CD4-positive, alpha-beta T cell treated with Interleukin-4 for 1 hour (primary cell): ENCODE measurements at places on chromosomes 1 and 21.

- DNase-seq: peak; percentile 59
Observed at GRCh38 chr1:236489710-236490377, 33.9 kb upstream of the LGALS8 start.

- no peak for DNase-seq
Observed at GRCh38 chr1:183652107-183652506, 1.0 kb downstream of the APOBEC4 start.

- no peak for DNase-seq
Observed at GRCh38 chr1:246815693-246816270, 91.6 kb downstream of the SCCPDH start.

DNA sequence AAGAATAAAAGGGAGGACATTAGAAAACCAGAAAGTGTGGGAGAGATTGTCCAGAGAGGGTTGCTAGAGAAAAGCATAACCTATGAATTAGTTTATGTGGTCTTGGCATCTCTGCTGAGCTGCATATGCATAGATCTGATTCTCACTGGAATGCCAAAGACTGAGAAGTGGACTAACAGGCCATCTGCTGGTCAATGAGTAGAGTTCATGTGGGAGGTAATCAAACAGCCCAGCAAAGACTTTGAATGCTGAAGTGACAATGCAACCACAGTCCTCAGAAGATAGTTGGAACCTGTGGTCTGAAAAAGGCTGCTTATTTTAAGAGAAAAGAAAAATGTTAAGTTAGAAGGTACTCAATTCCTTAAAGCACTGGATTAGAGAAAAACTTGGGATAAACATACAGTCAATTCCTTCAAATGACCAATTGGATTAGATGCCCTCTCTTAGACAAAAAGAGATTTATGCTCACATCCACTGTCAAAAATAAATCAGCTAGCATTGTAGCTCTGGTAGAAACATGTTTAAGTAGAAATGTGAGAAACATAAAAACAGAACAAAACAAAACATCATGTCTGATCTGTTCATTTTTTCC, 382.8 kb downstream of the AMY1C start:
- DNase-seq: no peak

- DNase-seq: no peak
Observed at GRCh38 chr1:211336161-211336560, 9.5 kb downstream of the TRAF5 start.

DNA sequence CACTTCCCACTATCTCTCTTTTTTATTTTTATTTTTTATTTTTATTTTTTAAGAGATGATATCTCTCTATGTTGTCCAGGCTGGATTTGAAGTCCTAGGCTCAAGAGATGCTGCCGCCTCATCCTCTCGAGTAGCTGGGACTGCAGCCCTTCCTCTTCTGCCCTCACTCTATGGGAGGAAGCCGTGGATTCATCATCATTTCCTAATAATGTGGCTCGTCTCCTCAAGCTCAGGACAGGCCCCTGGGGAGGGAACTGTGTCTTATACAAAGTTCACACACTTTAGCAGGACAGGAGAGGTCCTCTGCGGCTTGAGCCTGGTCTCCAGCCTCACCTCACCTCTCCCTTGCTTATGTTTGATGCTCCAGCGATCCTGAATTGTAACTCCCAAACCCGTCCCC, 16.5 kb upstream of the IFFO2 start:
- no peak for DNase-seq

- no peak for DNase-seq
Observed at GRCh38 chr1:110707232-110707631, 32.5 kb upstream of the KCNA3 start.

DNA sequence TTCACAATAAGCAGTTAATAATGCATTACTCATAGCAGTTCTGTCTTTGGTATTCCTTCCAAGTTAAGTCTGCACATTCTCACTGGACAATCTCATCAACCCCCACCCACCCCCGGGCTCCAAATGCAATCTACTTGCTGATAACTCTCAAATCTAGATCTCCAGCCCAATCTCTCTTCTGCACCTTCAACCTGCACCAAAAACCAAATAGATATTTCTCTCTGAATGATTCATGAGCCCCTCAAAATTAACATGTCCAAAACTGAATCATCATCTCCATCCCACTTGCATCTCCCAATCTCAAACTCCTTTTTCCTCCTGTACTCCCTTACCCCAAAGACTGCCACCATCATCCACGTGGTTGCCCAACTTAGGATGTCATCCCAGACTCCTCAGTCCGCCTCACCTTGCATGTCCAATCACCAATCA, 2.7 kb downstream of the DOCK7 start:
- no peak for DNase-seq

- peak; percentile 46 for DNase-seq
Observed at GRCh38 chr21:38352536-38353219, 95.9 kb downstream of the KCNJ15 start.

GRCh38 chr1:186754542-186755145, 74.1 kb upstream of the PLA2G4A start:
- no peak for DNase-seq

DNA sequence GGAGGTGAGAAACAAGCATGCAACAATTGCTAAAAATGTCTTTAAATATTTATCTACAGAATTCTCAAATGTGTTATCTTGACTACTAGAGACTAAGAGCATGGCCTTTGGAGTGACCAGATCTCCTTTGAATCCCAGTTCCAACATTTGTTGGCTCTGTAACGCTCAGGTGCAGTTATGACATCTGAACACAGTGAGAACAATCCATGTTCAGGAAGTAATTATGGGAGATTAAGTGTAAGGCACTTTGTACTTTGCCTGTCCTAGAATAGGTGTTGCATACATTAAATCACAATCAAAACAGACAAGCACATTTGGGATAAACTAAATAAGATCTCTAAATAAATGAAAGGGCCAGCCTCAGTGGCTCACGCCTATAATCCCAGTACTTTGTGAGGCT, 454.5 kb downstream of the SMYD3 start:
- no peak for DNase-seq

DNA sequence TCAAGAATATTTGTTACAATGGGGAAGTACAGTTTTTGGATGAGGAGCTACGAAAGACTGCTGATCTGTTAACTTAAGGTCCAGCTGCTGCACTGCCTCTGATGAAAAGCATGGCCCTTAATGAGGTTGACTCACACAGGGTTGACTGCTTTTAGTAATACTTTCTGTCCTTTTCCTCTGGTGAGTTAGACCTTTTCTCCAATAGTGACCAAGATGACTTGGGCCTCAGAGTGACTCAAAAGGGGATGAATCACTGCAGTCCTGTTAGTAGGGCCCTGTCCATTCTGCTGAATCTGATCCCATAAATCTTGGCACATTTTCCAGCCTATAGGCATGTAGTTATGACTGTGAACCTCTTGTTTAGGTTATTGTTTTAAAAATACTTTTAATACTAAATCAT, 2.7 kb downstream of the DISP1 start:
- no peak for DNase-seq

GRCh38 chr1:72938408-72938807, 656.1 kb upstream of the NEGR1 start:
- DNase-seq: no peak

GRCh38 chr1:189803364-189803763, 674.3 kb downstream of the BRINP3 start:
- DNase-seq: no peak

- no peak for DNase-seq
Observed at GRCh38 chr1:151324390-151324930, 2.8 kb downstream of the PI4KB start.

DNA sequence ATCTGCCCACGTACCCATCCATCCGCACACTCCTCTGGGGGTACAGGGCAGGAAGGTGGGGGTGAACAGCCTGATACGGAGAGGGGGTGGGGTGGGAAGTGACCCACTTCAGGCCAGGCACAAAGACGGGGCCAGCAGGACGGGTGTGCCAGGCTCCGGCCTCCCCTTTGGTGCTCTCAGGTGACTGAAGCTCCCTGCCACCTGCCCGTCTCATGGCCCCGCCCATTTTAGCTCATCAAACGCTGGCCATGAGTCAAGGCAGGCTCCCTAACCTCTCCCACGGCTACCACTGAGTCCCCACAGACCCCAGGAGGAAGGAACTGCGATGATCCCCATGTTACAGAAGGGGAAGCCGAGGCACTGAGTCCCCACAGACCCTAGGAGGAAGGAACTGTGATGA, 109.6 kb downstream of the CRYAA start:
- DNase-seq: no peak

DNA sequence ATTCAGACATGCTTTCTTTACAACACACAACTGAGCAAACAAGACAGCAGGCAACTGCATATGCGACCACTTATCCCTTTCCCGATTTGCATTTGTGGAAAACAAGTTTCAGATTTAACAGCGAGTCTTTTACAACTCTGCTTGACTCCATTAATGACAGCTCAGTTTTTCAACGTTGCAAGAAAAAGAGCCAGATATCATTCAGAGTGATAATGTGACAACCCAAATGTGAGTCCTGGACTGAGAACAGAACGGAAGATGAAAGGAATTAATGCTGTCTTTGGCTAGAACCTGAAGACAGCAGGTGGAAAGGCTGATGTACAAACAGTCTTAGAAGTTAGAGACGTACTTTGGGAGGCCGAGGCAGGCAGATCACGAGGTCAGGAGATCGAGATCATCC, 83.0 kb upstream of the C8B start:
- no peak for DNase-seq

DNA sequence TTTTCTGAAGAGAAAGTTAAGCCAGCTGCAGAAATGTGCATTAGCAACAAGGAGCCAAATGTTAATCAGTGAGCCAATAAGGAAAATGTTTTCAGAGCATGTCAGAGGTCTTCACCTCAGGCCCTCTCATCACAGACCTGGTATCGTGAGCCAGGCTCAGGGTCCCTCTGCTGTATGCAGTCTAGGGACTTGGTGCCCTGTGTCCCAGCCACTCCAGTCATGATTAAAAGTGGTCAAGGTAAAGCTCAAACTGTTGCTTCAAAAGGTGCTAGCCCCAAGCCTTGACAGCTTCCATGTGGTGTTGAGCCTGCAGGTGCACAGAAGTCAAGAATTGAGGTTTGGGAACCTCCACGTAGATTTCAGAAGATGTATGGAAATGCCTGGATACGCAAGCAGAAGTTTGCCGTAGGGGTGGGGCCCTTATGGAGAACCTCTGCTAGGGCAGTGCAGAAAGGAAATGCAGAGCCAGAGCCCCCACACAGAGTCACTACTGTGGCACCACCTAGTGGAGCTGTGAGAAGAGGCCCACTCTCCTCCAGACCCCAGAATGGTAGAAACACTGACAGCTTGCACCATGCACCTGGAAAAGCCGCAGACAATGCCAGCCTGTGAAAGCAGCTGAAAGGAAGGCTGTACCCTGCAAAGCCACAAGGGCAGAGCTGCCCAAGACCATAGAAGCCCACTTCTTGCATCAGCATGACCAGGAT, 1128.7 kb downstream of the AMY1C start:
- no peak for DNase-seq

- DNase-seq: no peak
Observed at GRCh38 chr1:10691740-10692125, 104.7 kb downstream of the CASZ1 start.

DNA sequence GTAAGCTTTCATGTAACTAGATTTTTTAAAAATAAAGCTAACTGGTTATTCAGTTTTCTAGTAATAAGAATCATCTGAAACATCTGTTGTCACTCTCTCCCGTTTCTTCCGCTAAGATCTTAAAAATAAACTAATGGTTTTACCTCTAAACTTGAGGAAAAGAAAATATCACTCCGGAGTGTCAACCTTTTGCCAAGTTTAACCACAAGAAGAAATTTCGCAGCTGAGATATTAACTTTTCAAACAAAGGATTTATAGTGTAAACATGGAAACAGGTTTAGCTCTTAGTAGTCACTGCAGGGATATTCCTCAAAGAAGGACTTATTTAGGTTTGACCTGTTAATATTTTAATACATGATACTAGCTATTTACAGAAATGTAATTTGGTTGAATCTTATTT, 954.9 kb downstream of the ADGRL2 start:
- no peak for DNase-seq

DNA sequence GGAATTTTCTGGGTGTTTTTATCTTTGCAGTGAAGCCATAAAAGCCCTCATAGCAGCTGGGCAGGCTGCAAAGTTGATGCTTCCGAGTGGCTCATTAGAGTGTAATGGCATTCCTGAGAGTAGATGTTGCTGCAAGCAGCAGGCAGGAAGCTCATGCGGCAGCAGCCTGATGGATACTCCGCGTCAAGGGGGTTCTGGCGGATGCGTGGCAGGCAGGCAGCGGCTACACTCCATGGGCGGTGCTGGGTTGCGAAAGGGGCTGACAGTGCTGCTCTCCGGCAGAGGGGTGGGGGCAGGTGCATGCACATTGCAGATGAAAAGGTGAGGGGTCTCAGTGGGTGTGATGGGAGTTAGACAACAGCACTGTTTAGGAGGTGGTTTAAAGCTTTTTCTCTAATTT, 93.2 kb upstream of the AJAP1 start:
- DNase-seq: no peak

DNA sequence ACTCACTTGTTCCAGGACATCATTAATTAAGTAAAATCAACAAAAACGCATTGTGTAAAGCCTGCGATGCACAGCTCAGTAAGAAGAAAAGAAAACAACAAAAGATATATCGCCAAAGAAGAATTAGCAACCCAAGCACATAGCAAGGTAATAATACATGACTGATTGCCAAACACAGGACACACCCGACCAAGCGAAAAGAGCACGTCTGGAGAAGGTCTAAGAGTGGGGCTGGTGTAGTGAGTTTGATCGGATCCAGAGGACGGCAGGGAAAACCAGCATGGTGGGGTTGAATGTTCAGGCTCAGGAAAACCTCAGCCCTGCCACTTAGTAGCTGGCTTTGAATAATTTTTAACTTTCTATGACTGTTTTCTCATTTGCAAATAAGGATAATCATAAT, 69.8 kb downstream of the JAK1 start:
- DNase-seq: no peak

DNA sequence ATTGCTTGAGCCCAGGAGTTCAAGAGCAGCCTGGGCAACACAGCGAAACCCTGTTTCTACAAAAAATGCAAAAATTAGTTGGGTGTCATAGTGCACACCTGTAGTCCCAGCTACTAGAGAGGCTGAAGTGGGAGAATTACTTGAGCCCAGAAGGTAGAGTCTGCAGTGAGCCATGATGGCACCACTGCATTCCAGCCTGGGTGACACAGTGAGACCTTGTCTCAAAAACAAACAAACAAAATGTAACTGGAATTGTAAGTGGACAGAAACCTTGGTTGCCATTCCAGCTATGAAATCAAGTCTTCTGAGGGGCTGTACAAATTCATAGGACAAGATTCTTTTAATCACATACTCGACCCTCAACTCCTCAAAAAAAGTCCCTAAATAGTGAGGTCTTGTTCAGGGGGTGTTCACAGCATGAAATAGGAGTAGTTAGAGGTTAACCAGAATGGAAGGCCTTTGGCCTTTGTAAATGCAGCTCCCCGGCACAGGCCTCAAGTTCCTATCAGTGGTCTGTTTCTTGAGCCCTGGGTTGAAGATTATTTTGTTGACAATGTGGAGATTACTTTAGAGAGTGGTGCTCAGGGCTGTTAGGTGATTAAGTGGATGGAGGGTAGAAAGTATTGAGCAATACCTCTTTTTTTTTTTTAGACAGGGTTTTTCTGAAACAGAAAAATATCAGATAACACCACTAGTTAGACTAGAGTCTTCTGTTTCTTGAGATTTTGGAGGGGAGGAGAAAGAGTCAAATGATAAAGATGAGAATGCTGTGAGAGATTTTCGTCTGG, 138.7 kb upstream of the ZNF648 start:
- no peak for DNase-seq
